Nephron progenitor cell (in vitro differentiated cells): ENCODE measurements at places on chromosomes 13 and 19.
A peak's percentile ranks its signal among the peaks of the same experiment; 100 is the strongest.

- H3K27ac ChIP-seq, result no peak overlapping the region
- no peaks in the 10 kb centered on the region for H3K36me3 ChIP-seq
- H3K4me1 ChIP-seq, result peaks cover 10% of the 10 kb centered on the region
- peaks cover 12% of the 10 kb centered on the region for H3K27me3 ChIP-seq
- H3K4me3 ChIP-seq, result no peak overlapping the region
- no peak for DNase-seq
Measured at GRCh38 chr19:29928831-29929230, 13.2 kb upstream of the URI1 start.

DNA sequence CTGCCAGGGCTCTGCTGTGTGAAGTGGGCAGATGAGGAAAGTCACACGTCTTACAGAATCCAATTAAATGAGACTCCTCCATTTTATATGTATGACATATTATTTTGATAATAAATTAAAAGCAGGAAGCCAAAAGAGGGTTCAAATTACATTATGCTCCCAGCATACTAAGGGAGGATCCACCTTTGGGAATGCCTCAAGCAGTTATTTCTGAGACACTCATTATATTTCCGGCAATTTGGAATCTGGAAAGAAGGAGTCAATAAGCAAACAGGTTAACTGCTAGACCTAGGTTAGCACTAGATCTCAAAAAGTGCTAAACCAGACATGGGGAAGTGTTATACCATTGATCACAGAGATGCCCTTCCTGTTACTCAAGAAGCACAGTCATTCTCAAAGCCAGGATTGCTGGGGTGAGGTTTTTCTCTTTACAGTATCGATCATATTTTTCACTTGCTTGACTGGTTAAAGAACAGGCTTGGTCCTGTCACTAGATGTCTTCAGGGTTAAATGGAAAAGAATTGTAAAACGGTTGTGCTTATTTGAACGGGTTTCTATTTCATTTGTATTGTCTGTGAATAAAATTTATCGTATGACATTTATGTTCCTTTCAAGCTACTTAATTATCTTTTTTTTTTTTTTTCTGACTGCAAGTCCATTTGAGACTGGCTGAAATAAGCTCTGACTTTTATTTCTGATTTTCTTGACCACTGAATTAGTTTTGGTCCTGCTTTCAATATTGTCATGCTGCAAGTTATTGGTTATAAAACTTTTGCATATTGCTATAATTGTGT lies 523.2 kb downstream of the KLF12 start:
- H3K4me1 ChIP-seq, result peaks cover 22% of the 10 kb centered on the region
- no peaks in the 10 kb centered on the region for H3K36me3 ChIP-seq
- H3K4me3 ChIP-seq, result no peak overlapping the region
- H3K27me3 ChIP-seq, result no peaks in the 10 kb centered on the region
- DNase-seq, result no peak
- no peak overlapping the region for H3K27ac ChIP-seq

- H3K4me3 ChIP-seq, result no peak overlapping the region
- H3K4me1 ChIP-seq, result peaks cover 5% of the 10 kb centered on the region
- no peak overlapping the region for H3K27ac ChIP-seq
- DNase-seq, result no peak
- peaks cover 9% of the 10 kb centered on the region for H3K27me3 ChIP-seq
Measured at GRCh38 chr19:34474233-34474989, 7.1 kb upstream of the WTIP start.

DNA sequence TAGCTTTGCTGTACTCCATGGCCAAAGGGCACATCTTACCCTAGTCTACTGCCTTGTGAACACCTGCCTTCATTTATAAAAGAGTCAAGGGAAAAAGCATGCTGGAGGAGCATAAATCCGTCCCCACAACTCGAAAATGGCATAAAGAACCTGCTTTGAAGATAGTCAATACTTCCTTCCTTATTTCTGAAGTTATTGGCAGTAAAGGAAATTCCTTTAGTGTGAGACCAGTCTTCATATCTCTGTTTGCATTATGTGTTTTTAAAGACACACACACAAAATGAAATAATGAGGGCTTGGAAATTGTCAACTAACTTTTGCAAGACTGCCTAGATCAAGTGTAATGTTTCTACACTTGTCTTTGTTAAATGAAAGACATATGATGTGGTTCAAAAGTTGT lies 408.4 kb downstream of the SPRY2 start:
- peaks cover 10% of the 10 kb centered on the region for H3K36me3 ChIP-seq
- no peak overlapping the region for H3K4me3 ChIP-seq
- no peak for DNase-seq
- peak overlapping the region; percentile 69 for H3K27ac ChIP-seq
- peaks cover 20% of the 10 kb centered on the region for H3K4me1 ChIP-seq

GRCh38 chr19:44207126-44207803 lies 5.1 kb upstream of the ZNF227 start:
- peaks cover 26% of the 10 kb centered on the region for H3K27me3 ChIP-seq
- H3K27ac ChIP-seq, result peak overlapping the region; percentile 98
- DNase-seq, result peak; percentile 79
- peaks cover 12% of the 10 kb centered on the region for H3K36me3 ChIP-seq
- peaks cover 20% of the 10 kb centered on the region for H3K4me1 ChIP-seq

- H3K36me3 ChIP-seq, result no peaks in the 10 kb centered on the region
- peaks cover 5% of the 10 kb centered on the region for H3K27me3 ChIP-seq
- H3K4me1 ChIP-seq, result peaks cover 6% of the 10 kb centered on the region
- DNase-seq, result no peak
Measured at GRCh38 chr19:40303765-40304164, 18.6 kb upstream of the AKT2 start.

- H3K36me3 ChIP-seq, result peaks cover 6% of the 10 kb centered on the region
- H3K27me3 ChIP-seq, result peaks cover 9% of the 10 kb centered on the region
- no peak overlapping the region for H3K4me3 ChIP-seq
- H3K4me1 ChIP-seq, result peaks cover 41% of the 10 kb centered on the region
Measured at GRCh38 chr13:30333616-30334015, 26.3 kb upstream of the KATNAL1 start.

DNA sequence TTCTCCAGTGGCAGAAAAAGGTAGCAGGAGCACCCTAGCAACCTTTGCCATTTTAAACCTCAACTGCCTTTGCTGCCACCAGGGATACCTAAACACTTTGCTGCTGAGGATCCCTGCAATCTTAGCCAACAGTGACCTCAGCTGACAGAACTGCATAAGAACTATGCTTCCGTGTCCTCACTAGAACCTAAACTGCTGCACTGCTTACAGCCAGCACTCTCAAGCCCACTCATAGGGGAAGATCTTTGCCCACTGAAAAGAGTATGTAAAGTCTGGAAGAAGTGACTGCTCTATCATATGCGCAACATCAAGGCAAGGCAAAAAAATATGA lies 270.0 kb upstream of the PCDH20 start:
- H3K36me3 ChIP-seq, result no peaks in the 10 kb centered on the region
- H3K4me3 ChIP-seq, result no peak overlapping the region
- no peaks in the 10 kb centered on the region for H3K4me1 ChIP-seq
- H3K27ac ChIP-seq, result no peak overlapping the region

- H3K36me3 ChIP-seq, result no peaks in the 10 kb centered on the region
- peaks cover 50% of the 10 kb centered on the region for H3K27me3 ChIP-seq
- H3K27ac ChIP-seq, result no peak overlapping the region
- peaks cover 6% of the 10 kb centered on the region for H3K4me1 ChIP-seq
- peak; percentile 53 for DNase-seq
Measured at GRCh38 chr13:28531077-28531844, 36.3 kb upstream of the FLT1 start.

- H3K4me1 ChIP-seq, result peaks cover 82% of the 10 kb centered on the region
- peaks cover 15% of the 10 kb centered on the region for H3K27me3 ChIP-seq
- no peaks in the 10 kb centered on the region for H3K36me3 ChIP-seq
- DNase-seq, result peak; percentile 98
Measured at GRCh38 chr13:30114571-30115256, 192.6 kb downstream of the KATNAL1 start.

DNA sequence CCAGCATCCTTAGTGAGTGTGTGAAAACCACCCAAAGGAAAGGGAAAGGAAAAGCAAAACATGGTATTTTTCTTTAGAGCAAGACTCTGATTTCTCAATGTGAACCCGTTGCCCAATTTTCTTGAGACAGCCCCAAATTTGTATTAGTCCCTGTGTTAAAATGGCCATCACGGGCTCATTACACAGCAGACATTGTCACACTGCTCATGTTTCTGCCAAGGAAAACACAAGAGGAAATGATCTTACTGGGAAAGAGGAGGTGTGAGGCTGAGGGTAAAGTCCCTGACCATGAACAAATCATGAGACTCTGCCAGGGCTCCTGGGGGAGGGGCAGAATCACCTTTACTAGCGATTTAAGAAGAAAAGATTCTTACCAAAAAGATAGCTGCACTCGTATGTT lies 54.4 kb downstream of the FAM124A start:
- peaks cover 27% of the 10 kb centered on the region for H3K4me1 ChIP-seq
- H3K27ac ChIP-seq, result no peak overlapping the region
- H3K36me3 ChIP-seq, result no peaks in the 10 kb centered on the region
- no peak overlapping the region for H3K4me3 ChIP-seq
- peaks cover 6% of the 10 kb centered on the region for H3K27me3 ChIP-seq

DNA sequence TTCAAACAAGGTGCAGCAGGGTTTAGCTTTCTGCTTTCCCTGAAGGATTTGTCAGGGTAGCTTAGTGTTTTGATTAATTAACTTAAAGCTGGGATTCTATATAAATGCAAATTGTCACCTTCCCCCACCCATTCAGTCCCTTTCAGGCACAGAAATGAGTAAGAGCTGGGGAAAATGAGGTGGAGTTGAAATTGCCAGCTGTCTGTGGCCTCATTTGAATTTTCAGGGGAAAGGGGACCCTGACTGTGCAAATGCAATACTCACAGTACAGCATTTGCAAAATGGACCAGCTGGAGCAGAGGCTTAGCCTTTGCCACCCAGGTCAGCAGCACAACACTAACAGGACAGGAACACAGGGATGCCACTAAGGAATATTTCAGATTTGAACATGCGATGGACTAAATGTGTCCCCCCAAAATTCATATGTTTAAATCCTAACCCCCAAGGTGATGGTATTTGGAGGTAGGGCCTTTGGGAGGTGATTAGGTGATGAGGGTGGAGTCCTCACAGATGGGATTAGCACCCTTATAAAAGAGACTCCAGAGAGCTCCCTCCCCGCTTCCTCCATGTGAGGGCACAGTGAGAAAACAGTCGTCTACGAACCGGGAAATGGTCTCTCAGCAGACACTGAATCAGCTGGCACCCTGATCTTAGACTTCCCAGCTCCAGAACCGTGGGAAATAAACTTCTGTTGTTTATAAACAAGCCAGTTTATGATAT lies 59.5 kb upstream of the CYSLTR2 start:
- no peak overlapping the region for H3K4me3 ChIP-seq
- H3K36me3 ChIP-seq, result peaks cover 9% of the 10 kb centered on the region
- H3K27me3 ChIP-seq, result no peaks in the 10 kb centered on the region
- H3K4me1 ChIP-seq, result no peaks in the 10 kb centered on the region
- H3K27ac ChIP-seq, result no peak overlapping the region

- peak; percentile 92 for DNase-seq
- peaks cover 25% of the 10 kb centered on the region for H3K36me3 ChIP-seq
- H3K27ac ChIP-seq, result peak overlapping the region; percentile 98
- H3K4me3 ChIP-seq, result peak overlapping the region; percentile 93
- H3K27me3 ChIP-seq, result peaks cover 7% of the 10 kb centered on the region
- peaks cover 48% of the 10 kb centered on the region for H3K4me1 ChIP-seq
Measured at GRCh38 chr19:50333235-50333736, 4.1 kb upstream of the KCNC3 start.

DNA sequence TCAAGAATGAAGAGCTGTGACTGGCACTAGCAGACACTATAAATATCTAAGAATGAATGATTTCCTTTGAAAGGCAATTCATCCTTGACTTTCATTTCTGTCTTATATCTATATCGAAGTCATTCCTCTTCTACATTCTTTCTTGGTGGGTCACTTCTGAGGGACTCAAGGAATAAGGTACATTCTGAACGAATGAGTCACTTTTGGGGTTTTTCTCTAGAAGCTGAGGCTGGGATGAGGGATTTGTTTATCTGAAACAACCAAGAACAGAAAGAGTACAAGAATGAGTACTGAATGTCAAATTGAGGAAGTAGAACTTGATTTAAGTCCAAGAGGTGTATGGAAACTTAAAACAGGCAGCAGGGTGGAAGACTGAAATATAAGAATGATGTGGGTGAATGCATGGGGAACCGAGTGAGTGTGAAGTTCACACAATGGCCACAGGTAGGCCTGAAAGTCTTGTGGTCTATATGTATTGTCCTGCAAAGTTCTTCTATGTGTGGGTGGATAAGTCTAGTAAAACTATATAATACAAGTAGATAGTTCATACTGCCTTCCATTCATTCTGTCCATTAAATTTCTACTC lies 343.9 kb downstream of the OXGR1 start:
- no peaks in the 10 kb centered on the region for H3K36me3 ChIP-seq
- no peak overlapping the region for H3K27ac ChIP-seq
- H3K4me1 ChIP-seq, result no peaks in the 10 kb centered on the region
- no peaks in the 10 kb centered on the region for H3K27me3 ChIP-seq

DNA sequence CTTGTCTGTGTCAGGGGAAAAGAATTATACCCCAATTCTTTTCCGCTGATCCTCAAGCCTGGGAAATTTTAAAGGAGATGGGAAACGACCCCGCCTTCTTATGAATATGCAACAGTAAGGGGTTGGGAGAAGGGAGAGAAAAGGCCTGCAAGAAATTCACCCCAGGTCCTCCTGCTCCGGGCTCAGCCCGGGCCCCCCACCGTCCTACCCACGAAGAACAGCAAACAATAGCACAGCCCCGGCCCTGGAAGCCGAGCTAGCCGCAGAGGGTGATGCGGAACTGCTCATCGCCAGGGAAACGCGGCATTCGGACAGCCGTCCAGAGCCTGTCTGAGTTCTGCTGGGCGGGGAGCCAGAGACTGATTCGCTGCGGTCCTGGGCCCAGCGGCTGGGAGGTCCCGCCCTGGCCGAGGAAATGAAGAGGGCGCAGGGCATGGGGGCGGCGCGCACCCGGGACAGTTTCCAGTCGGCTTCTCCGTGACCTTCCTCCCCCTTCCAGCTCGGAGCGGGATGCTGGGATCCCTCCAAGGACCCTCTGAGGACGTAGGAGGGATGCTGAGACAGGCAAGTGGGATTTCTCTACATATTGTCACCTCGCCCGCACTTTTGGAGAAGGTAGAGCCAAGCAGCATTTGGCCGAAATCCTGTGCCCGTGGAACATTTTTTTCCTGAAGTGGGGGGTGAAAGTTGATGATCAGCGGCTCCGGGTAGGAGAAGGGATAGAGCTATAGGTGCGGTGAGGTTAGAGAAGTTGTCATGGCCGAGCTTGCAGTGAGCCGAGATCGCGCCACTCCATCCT lies 82.3 kb upstream of the C1QTNF9B start:
- DNase-seq, result peak; percentile 74
- no peaks in the 10 kb centered on the region for H3K36me3 ChIP-seq
- peaks cover 16% of the 10 kb centered on the region for H3K27me3 ChIP-seq
- peaks cover 24% of the 10 kb centered on the region for H3K4me1 ChIP-seq

DNA sequence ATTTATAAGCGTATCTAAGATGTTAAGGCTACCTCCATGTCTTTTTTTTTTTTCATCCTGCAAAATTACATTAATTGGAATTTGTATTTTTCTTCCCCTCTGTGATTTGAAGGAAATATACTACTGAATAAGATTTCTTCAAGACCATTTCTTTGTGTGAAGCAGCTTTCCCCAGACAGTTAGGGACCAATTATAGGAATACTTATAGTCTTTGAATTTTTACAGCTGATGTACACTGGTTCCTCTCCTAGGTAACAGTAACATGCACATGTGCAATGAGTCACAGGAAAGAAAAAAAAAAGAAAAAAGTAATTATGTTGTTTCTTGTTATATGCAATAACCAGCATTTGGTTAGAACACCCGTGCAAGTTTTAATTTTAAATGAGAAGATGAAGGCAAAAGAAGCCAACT lies 82.0 kb downstream of the PCDH9 start:
- H3K4me1 ChIP-seq, result peaks cover 21% of the 10 kb centered on the region
- DNase-seq, result no peak
- H3K27me3 ChIP-seq, result peaks cover 4% of the 10 kb centered on the region
- H3K27ac ChIP-seq, result peak overlapping the region; percentile 17
- no peaks in the 10 kb centered on the region for H3K36me3 ChIP-seq
